ENCODE measurements at places on chromosomes 2 and 18. TPM values are rescaled to one million over a fixed set of nuclear protein-coding genes. Genes with fewer than 3 reads are reported as not detected.

LYG2 gene
- not detected for total RNA-seq

TGOLN2 gene
- total RNA-seq, result 124 TPM

MDH1B gene
- total RNA-seq, result 2.2 TPM

KLF7 gene
- 31.1 TPM for total RNA-seq

HRH4 gene
- under 0.01 TPM for total RNA-seq

FAM98A gene
- 68.7 TPM for total RNA-seq

MAP3K19 gene
- not detected for total RNA-seq

PPIG gene
- 25.3 TPM for total RNA-seq

ALPI gene
- total RNA-seq, result not detected

- H3K4me1 ChIP-seq, result peaks cover 24% of the 10 kb centered on the region
Observed at GRCh38 chr2:74457549-74458131, 598 bp upstream of the WBP1 start.

- no peak for DNase-seq
- no peak overlapping the region for H3K4me3 ChIP-seq
- H3K27ac ChIP-seq, result no peak overlapping the region
- H3K4me1 ChIP-seq, result peaks cover 2% of the 10 kb centered on the region
Observed at GRCh38 chr18:22332590-22332989, 85.1 kb downstream of the CTAGE1 start.

- H3K27ac ChIP-seq, result no peak overlapping the region
- no peaks in the 10 kb centered on the region for H3K27me3 ChIP-seq
- no peak overlapping the region for H3K4me3 ChIP-seq
Observed at GRCh38 chr2:24107-24506, 22.2 kb downstream of the FAM110C start.

DNA sequence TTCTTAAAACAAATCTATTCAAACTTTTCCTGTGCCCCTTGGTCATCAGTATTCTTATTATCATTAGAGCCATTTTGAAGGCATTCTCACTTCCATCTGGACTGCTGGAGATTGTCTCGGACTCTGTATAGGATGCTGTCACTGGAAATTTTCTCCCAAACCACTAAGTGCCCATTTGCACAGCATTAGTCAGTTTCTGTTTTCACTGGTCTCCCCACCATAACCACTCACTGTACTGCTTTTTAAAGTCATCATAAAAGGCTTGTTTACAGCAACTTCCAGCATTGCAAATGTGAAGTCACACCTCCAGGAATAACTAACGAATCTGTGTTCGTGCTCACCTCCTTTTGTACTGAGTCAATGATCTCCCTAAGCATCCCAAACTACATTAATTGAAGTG lies 150.9 kb upstream of the SERTAD2 start:
- H3K4me1 ChIP-seq, result peaks cover 30% of the 10 kb centered on the region
- H3K4me3 ChIP-seq, result no peak overlapping the region
- peak overlapping the region; percentile 11 for H3K27ac ChIP-seq
- H3K36me3 ChIP-seq, result no peaks in the 10 kb centered on the region

- H3K27me3 ChIP-seq, result no peaks in the 10 kb centered on the region
- H3K36me3 ChIP-seq, result no peaks in the 10 kb centered on the region
- H3K4me1 ChIP-seq, result no peaks in the 10 kb centered on the region
- no peak for DNase-seq
Observed at GRCh38 chr2:57733956-57734355, 312.6 kb upstream of the VRK2 start.

- H3K4me1 ChIP-seq, result peaks cover 27% of the 10 kb centered on the region
- H3K36me3 ChIP-seq, result no peaks in the 10 kb centered on the region
- no peak overlapping the region for H3K4me3 ChIP-seq
- DNase-seq, result peak; percentile 41
Observed at GRCh38 chr2:12555012-12555645, 161.6 kb upstream of the TRIB2 start.

GRCh38 chr2:39128919-39129391 lies 8.1 kb upstream of the SOS1 start:
- H3K36me3 ChIP-seq, result no peaks in the 10 kb centered on the region
- H3K27ac ChIP-seq, result no peak overlapping the region
- peak; percentile 67 for DNase-seq
- no peak overlapping the region for H3K4me3 ChIP-seq

DNA sequence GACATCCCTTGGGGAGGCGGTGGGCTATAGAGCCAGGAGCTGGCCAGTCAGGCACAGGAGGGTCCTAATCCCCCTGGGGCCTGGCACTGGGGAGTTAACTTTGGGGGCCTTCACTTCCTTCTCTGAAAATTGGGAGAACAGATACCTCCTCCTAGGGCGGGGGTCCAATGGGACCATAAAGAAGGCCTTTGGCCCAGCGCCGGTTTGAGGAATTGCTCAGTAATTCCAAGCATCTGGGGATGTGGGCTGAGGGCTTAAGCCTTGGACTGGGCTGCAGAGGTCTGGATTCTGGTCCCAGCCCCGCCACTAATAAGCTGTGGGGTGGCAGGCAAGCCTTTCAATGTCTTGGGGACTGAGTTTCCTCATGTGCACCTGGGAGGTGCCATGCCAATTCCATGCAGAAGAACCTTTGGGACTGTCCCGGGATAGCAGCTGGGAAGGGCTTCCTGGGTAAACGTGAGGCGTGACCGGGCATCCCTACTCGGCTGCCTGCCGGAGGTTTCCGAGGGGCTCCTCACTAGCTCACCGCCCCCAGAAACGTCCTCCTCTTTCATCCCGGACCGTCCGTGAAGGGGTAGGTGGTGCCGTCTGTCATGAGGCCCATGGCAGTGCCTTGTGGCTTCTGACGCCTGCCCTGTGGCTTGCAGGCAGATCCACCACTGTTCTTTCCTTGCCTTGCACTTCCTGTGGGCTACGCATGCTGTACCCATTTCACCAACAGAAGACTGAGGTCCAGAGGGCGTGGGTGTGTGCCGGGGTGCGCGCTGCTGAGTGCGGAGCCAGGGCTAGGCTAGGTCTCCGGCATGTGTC lies 67.4 kb upstream of the HPCAL1 start:
- peak; percentile 88 for DNase-seq
- H3K27me3 ChIP-seq, result peaks cover 5% of the 10 kb centered on the region
- H3K36me3 ChIP-seq, result no peaks in the 10 kb centered on the region
- H3K4me3 ChIP-seq, result no peak overlapping the region
- H3K27ac ChIP-seq, result no peak overlapping the region

- peaks cover 8% of the 10 kb centered on the region for H3K4me1 ChIP-seq
- no peak overlapping the region for H3K4me3 ChIP-seq
- no peaks in the 10 kb centered on the region for H3K36me3 ChIP-seq
- no peak for DNase-seq
Observed at GRCh38 chr2:201952187-201952586, 81.5 kb upstream of the FZD7 start.

GRCh38 chr18:48672671-48673340 lies 134.0 kb downstream of the CTIF start:
- no peak overlapping the region for H3K4me3 ChIP-seq
- no peak for DNase-seq
- H3K27ac ChIP-seq, result no peak overlapping the region
- no peaks in the 10 kb centered on the region for H3K27me3 ChIP-seq
- peaks cover 39% of the 10 kb centered on the region for H3K4me1 ChIP-seq
- H3K36me3 ChIP-seq, result peaks cover 22% of the 10 kb centered on the region

DNA sequence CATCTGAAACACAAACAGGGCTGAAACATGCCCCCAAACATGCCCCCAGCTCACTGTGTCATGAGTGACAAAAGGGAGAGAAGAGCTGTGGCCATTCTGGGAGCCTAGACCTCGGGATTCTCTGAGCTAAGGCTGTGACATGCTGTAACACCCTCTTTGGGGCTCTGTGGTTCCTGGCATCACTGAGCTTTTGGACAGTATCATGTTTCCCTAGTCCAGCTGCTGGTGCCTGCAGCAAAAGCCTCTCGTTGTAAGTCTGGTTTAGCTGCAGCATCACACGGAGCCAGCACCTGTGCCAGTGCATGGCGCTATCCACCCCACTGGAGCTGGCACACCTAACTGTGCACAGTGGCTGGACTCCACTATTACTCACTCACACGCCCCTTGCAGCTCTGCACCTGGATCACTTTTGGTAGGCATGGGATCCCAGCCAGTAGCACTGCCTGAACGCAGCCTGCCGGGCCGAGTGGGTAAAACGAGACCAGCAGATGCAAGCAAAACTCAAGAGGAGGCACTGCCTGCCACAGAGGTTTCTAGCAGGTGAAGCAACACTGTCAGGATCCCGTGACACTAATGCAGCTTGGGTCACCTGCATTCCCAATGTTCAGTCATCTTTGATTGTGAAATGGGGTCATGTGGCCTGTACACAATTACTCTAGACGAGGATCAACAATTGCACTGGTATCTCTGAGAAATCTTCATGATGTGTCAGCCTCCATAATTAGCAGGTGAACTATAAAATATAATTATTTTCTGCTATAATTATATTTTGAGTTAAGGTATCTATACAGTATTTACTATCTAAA lies 547.2 kb downstream of the ZNF804A start:
- H3K4me1 ChIP-seq, result no peaks in the 10 kb centered on the region
- H3K36me3 ChIP-seq, result no peaks in the 10 kb centered on the region
- no peak overlapping the region for H3K27ac ChIP-seq
- no peaks in the 10 kb centered on the region for H3K27me3 ChIP-seq
- DNase-seq, result no peak

DNA sequence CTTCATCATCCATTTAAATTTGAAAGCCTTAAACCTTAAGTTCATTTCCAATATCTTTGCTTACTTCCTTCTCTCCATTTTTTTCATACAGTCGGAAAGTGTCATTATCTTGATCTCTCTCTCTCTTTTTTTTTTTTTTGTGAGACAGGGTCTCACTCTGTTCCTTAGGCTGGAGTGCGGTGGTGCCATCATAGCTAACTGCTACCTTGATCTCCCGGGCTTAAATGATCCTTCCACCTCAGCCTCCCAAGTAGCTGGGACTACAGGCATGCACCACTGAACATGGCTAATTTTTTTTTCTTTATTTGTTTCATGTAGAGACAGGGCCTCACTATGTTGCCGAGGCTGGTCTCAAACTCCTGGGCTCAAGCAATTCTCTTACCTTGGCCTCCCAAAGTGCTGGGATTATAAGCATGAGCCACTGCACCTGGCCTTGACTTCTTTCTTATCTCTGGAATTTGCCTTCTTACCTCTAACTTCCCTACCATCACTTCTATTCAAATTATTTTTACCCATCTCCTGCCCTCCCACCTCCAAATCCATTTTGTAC lies 222.2 kb downstream of the MYCN start:
- H3K4me1 ChIP-seq, result no peaks in the 10 kb centered on the region
- H3K27me3 ChIP-seq, result no peaks in the 10 kb centered on the region
- no peak for DNase-seq
- H3K27ac ChIP-seq, result no peak overlapping the region

GRCh38 chr2:28652217-28652616 lies 99.4 kb upstream of the PPP1CB start:
- H3K27me3 ChIP-seq, result no peaks in the 10 kb centered on the region
- H3K36me3 ChIP-seq, result no peaks in the 10 kb centered on the region
- no peak overlapping the region for H3K4me3 ChIP-seq

DNA sequence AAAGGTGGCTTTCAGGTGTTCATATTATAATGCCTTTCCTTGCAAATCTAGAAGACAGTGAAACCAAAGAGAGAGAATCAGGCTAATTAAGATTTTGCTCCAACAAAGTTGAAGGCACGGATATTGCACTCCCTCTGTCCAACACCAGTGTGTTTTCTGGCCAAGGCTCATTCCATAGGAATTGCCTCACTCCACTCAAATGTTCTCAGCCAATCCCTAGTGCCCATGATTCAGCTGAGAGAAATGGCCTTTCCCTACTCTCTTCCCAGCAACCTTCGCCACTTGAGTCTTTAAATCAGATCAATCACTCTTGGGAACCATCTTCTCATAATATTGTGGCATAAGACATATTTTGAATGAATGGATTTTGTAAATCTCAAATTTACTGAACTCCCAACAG lies 768.2 kb upstream of the ACVR2A start:
- H3K27ac ChIP-seq, result no peak overlapping the region
- H3K4me3 ChIP-seq, result no peak overlapping the region
- H3K36me3 ChIP-seq, result no peaks in the 10 kb centered on the region
- H3K27me3 ChIP-seq, result no peaks in the 10 kb centered on the region
- DNase-seq, result peak; percentile 75

All from osteoblast (primary cell).